ENCODE measurements at places on chromosomes 3 and 15. TPM values are rescaled to one million over a fixed set of nuclear protein-coding genes. Genes with fewer than 3 reads are reported as not detected.

Gene SAXO2
- 0.57 TPM for total RNA-seq

Gene ACOX2
- total RNA-seq: not detected

Gene SLC28A1
- not detected for total RNA-seq

Gene TGM5
- not detected for total RNA-seq

Gene LTK
- total RNA-seq: 0.13 TPM

Gene POPDC2
- 1.0 TPM for total RNA-seq

Gene PLIN1
- not detected for total RNA-seq

Gene RBPMS2
- not detected for total RNA-seq

DNA sequence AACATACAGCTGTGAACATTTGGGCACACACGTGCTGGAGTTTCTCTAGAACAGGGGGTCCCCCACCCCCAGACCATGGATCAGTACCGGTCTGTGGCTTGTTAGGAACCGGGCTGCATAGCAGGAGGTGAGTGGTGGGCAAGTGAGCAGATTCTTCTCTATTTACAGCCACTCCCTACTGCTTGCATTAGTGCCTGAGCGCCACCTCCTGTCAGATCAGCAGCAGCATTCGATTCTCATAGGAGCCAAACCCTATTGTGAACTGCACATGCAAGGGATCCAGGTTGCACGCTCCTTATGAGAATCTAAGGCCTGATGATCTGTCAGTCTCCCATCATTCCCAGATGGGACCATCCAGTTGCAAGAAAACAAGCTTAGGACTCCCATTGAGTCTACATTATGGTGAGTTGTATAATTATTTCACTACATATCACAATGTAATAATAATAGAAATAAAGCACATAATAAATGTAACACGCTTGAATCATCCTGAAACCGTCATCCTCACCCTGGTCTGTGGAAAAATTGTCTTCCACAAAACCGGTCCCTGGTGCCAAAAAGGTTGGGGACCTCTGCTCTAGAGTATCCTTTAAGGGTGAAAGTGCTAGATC, 25.8 kb downstream of the CHRM5 start:
- no peak for DNase-seq

- no peak for DNase-seq
These were observed 18.7 kb upstream of the RPP14 start for GRCh38 chr3:58287354-58287753.

GRCh38 chr3:187709155-187709554, 6.8 kb upstream of the RTP2 start:
- no peak for DNase-seq

DNA sequence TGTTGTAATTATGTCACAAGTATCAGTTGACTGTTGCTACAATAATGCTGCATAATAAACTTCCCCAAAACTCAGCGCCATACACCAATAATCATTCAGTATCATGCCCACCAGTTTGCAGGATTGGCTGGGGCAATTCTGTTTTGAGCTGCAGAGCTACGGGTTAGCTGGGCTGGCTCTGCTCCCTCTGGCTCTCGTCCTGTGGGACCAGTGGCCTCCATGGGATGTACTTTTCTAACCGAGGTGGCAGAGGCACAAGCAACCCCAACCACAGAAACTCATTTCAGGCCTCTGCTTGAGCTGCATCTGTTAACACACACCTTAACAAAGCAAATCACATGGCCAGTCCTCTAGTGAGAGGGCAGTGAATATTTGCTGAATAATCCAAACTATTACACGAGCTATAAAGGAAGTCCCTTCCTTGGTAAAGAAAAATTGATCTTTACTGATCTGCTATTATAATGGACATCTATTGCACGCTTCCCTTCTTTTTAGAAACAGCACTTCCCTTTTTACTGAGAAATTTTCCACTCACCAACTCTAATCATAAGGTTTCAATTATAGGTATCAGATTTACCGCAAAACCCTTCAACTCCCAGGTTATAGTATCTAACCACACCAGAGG, 10.9 kb upstream of the BCL2A1 start:
- DNase-seq: no peak

GRCh38 chr3:142495103-142495502, 47.3 kb upstream of the XRN1 start:
- DNase-seq: no peak

- DNase-seq: no peak
These were observed 42.7 kb downstream of the RASGRF1 start for GRCh38 chr15:79047676-79048439.

DNA sequence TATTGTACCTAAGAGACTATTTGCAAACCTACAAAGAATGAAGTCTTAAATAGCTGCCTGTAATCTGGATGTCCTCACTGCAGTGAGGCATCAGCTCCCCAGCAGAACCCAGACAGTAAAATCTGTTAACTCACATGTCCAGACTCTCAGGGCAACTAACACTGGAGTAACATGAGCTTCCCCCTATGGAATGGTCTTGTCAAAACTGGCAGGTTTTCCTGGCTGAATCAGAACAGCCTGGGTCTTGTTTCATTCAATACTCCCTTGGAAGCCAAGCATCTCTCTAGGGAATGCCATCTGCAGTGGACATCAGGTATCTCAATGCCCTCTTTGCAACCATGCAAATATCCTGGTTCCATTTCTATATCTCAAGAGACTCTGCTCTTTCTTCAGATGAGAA, 24.4 kb downstream of the PTPN9 start:
- DNase-seq: no peak

DNA sequence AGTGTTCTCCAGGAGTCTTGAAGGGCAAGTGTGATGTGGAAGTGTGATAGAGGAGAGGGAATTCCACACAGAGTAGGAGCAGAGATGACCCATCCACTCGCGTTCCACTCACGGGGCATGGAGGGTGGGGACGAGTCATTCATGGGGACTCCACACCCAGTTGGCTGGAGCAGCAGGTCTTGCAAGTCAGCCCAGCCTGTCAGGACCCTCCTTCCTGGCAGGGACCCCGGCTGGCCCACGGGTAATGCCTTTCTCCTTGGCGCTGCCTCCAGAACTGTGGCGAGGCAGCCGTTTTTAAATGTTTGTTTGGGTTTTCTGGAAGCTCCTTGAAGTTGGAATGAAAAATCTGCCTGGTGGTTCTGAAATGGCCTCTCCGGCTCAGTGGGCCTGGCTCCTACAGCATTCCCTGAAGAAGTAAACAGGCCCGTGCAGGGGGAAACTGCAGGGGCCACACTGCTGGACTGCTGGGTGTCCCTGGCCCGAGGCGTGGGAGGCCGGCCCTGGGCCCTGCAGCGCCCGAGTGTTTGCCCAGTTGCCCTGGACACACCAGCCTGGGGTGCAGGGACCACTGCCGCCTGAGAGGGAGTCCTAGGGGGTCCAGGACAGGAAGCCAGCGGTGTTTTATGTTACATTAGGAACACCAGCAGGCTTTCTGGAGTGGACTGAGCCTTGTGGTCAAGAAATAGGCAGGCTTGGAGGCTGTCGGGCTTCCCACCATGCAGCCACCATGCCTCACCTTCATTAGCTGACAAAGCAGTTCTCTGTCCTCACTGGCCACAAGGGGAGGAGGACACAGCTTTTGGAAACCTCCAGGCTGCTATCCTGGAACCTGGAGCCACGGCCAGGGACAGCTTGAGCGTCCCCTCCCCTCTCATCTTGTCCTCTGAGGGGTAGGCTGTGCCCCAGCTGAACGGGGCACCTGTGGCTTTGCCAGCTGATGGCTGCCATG, 61.3 kb downstream of the CEMIP start:
- no peak for DNase-seq

DNA sequence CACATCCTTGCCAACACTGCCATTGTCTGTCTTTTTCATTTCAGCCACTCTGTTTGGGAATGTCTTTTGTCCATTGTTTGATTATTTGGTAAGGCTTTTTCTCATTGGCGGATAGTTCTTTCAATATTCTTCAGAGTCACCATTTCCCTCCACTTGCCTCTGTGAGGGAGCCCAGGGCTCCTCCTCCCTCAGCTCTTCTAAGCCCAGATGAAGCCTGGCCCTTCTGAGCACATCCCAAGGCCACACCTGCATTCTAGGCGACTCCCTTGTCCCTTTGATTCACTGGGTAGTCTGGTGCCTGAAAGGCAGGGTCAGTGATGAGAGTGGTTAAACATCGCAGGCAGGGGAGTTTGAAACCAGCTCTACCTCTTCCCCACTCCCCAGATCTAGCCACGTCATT, 12.4 kb upstream of the LTF start:
- DNase-seq: no peak

GRCh38 chr15:34501131-34501530, 63.5 kb upstream of the GOLGA8A start:
- no peak for DNase-seq

DNA sequence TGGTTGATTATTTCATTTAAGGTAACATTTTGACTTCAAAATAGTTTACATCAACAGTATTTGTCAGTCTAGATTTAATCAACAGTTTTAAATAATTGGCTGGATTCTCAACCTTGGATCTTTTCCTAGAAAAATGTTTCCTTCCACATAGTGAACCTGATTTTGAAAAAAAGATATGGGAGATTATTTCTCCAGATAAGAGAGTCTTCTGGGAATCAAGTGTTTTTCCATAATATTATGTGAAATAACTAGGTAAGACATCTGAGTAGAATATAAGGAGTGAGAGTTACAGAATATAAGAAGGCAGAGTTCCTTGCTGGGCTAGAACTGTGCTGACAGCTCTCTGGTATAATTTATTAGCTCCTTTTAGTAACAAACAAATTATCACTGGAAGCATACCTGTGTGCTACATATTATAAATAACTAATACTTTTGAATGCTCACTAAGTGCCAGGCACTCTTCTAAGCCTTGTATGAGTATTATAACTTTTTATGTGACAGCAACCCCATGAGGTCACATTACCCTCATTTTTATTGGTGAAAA, 18.8 kb upstream of the TNFSF10 start:
- DNase-seq: no peak

- no peak for DNase-seq
These were observed 13.5 kb downstream of the CCDC80 start for GRCh38 chr3:112627419-112627818.

DNA sequence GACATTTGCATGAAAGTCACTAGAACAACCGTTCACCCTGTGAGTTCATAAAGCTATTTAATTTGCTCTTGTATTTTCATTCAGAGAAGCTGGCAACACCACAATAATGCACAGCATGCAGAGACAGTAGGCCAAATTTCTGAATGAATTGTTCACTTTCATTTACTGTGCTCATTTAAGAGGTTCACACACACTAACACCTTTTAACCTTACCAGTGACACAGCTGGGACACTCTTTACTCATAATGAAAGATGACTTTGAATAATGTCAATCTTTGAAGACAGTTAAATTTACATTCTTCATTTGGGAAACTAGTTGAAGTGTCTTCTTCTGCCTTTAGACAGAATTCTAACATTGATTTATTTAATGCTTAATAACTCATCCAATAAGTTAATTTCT, 95.7 kb downstream of the ROBO1 start:
- DNase-seq: no peak

- DNase-seq: no peak
These were observed 10.2 kb upstream of the TRIM69 start for GRCh38 chr15:44726136-44726535.
